Iris pigment epithelial cell (primary cell): ENCODE measurements at places on chromosomes 7 and 10.

GRCh38 chr10:92916433-92916832 lies 68.1 kb downstream of the EXOC6 start:
- no peak for DNase-seq

DNA sequence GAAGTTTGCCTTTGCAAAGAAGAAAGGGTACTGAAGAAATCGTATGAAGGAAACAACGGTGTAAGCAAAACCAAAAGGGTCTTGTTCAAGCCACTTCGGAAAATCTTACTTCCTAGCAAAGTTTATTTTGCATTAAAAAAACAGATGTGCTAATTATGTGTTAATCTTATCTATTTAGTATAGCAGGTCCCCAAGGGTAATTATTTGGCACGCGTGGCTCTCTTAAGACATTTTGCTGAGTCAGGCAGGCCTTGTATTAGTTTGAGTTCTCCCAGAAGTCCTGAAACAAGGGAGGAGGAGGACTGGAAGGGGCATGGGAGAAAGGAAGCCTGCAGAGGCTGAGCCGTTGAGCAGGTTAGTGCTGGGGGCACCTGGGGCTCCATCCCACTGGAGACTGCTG lies 44.9 kb downstream of the TMEM178B start:
- no peak for DNase-seq

- no peak for DNase-seq
These were observed 34.7 kb downstream of the PODXL start for GRCh38 chr7:131521651-131522163.

GRCh38 chr10:54815583-54815982 lies 14.6 kb upstream of the PCDH15 start:
- no peak for DNase-seq

- no peak for DNase-seq
These were observed 538.0 kb downstream of the DNAJB6 start for GRCh38 chr7:157874870-157875229.

DNA sequence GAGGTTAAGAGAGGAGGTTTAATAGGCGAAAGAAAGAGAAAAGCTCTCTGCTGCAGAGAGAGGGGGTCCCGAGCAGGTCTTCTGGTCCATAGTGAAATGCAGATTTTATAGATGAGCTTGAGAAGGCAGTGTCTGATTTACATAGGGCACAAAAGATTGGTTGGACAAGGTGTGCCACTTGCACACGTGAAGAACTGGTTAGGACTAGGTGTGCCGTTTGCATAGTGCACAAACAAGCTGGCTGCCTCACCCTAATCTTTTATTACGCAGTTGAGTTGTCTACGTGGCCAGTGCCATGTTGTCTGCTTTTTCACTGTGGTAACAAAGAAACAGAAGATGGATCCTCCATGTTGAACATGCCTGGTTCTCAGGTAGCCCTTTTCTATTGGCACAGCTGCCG lies 82.6 kb downstream of the AMPH start:
- no peak for DNase-seq

DNA sequence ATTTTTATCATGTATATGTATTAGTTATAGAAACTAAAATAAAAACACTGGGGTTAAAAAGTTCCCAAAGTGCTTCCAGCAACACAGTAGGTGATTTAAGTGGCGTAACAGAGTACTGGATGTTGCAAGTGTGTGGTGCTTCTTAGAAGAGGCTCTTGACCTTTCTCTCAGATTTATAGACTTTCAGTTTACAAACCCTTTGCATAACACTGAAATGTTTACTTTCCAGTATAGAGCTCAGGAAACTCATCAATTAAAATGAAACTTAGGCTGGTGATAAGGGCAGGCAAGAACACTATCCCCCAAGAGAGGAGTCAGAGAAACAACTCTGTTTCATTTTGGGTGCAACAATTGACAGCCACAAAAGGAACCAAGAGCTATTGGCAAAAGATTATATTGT lies 27.5 kb upstream of the SMC3 start:
- DNase-seq, result no peak

DNA sequence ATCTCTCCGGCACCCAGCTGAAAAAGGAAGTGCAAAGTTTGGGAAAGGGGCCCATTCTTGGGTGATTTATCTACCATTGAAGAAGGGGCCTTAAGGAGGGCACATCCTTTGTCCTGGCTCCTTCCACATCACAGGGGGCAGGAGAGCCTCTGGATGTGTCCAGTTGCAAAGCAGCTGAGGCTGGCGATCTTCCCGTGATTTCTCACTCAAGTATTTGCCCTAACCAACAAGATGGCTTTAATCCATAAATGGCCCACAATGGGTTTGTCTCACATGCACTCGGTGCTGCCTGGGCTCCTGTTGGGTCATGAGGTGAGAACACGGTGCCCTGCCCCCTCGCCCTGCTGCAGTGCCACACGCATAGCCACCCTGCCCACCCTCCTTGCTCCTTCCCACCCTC lies 14.2 kb upstream of the FRMPD2 start:
- DNase-seq, result no peak

DNA sequence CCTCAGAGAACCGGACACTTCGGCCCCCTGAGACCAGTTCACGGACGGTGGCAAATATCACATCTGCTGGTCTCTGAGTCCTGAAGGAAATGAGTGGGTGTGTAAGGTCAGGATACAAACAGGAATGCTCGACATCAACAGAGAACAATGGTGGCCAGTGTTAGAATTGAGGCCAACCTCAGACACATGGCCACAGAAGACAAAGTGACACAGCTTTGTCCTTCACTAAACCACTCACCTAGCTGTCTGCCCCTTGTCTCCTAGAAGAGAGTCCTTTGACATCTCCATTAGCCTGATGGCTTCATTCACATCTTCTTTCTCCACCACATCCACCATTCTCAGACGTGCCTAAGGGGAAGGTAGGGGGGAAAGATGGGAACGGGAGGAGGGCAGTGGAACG lies 4.3 kb downstream of the COPS6 start:
- DNase-seq, result no peak

DNA sequence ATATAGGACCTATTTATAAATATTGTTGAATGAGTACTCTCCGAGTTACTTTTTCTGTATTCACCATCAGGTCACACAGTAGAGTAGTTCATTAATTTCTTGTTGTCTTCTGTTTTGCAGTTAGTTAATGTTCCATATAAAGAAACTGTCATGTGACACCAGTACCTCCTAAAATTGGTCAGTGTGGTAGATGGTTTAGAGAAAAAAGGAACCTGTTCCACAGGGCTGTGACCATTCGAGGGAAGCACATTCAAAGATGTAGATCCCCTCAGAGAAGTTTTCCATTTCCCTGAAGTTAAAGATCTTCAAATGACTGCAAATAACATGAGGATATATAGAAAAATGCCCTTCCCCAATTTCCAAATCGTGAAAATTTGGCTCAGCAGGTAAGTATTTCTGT lies 45.7 kb downstream of the PRPF18 start:
- no peak for DNase-seq

- DNase-seq, result peak; percentile 79
These were observed 86.9 kb downstream of the JAZF1 start for GRCh38 chr7:28093623-28094232.

DNA sequence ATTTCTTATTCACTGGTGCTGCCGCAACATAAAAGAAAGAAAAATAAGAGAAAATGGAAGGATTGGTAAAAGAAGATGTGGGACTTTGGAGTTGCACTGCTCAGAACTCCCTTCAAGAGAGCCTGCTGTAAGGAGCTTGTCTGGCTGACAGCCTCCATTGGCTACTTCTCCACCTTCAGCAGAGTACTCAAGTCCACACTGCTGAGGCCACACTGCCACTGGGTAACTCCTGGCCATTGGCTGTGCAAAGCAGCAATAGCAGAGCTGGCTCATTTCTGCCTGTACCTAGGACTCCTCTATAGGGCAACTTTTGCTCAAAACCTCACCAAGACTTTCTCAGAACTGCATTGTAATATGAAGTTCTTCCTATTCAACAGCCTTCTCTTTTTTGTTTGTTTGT lies 38.7 kb upstream of the PCLO start:
- DNase-seq, result no peak

DNA sequence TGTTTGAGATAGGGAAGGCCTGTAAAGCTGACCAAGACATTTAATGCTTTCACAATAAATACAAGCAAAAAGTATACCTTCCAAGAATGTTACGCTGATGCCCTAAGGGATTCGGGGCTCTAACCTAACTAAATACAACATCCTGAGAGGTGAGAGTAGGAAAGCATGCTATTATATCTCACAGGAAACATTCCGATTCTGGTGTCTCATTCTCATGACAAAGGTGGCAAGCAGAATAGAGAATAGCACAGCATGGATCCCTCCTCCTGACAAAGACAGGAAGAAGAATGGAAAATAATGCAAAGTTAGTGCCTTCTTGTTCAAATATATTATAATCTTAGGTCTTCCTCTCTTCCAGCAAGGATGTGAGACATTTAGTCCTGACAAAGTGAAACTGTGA lies 504.3 kb downstream of the TFEC start:
- DNase-seq, result no peak

GRCh38 chr10:100253041-100253440 lies 14.4 kb downstream of the CWF19L1 start:
- DNase-seq, result no peak

- DNase-seq, result no peak
These were observed 51.3 kb downstream of the NEURL1 start for GRCh38 chr10:103544657-103545310.
